ENCODE measurements at places on chromosomes 12 and 14.

DNA sequence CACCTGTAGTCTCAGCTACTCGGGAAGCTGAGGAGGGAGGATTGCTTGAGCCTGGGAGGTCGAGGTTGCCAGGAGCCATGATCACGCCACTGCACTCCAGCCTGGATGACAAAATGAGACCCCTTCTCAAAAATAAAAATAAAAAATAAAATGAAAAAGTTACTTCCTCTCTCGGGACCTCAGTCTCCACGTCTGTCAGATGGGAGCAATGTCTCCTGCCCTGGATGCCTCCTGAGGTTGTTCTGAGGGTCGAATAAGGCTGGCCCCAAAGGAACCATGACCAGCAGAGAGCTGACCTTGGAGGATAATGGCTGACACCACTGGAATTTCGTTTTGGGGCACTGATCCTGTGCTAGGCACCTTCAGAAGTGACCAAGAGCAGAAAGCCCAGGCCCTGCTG lies 13.6 kb upstream of the RCOR1 start:
- no peak for DNase-seq
- no peaks in the 10 kb centered on the region for H3K36me3 ChIP-seq
- no peak overlapping the region for H3K4me3 ChIP-seq
- H3K27me3 ChIP-seq, result no peaks in the 10 kb centered on the region
- H3K27ac ChIP-seq, result no peak overlapping the region
- no peaks in the 10 kb centered on the region for H3K4me1 ChIP-seq

DNA sequence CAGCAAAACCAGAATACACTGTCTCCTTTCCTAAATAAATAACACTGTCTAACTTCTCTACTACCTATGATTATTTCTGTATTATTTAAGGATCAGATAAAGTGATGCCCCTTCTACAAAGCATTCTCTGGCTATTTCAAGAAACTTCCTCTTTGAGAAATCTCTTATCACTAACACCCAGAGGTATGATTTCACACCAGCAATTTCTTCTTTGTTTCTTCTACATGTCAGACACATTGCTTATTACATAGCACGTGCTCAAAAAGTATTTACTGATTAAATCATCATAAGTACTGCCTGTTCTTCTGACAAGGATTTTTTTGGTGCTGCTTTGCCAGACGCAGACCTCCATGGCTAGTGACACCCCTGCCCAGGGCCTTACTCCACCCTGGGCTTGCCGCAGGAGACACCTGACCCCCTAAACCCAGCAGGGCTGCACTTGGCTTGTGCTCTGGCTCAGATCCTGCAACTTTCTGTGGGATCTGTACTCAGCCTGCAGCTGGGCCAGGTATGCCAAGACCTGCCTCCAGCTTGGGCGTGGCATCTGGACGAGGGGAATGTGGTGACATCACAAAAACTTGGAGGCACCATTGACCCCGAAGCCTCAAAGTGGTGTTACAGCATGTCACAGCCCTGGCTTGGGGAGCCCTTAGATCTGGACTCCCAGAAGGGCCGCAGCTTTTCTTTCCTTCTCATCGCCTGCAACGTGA lies 15.4 kb upstream of the HIGD1C start:
- DNase-seq, result no peak
- no peaks in the 10 kb centered on the region for H3K36me3 ChIP-seq
- H3K4me3 ChIP-seq, result no peak overlapping the region
- H3K27ac ChIP-seq, result no peak overlapping the region
- H3K4me1 ChIP-seq, result no peaks in the 10 kb centered on the region
- H3K27me3 ChIP-seq, result no peaks in the 10 kb centered on the region

GRCh38 chr12:66600903-66601302 lies 78.0 kb downstream of the GRIP1 start:
- H3K27me3 ChIP-seq, result no peaks in the 10 kb centered on the region
- H3K27ac ChIP-seq, result no peak overlapping the region
- no peak overlapping the region for H3K4me3 ChIP-seq
- no peak for DNase-seq

DNA sequence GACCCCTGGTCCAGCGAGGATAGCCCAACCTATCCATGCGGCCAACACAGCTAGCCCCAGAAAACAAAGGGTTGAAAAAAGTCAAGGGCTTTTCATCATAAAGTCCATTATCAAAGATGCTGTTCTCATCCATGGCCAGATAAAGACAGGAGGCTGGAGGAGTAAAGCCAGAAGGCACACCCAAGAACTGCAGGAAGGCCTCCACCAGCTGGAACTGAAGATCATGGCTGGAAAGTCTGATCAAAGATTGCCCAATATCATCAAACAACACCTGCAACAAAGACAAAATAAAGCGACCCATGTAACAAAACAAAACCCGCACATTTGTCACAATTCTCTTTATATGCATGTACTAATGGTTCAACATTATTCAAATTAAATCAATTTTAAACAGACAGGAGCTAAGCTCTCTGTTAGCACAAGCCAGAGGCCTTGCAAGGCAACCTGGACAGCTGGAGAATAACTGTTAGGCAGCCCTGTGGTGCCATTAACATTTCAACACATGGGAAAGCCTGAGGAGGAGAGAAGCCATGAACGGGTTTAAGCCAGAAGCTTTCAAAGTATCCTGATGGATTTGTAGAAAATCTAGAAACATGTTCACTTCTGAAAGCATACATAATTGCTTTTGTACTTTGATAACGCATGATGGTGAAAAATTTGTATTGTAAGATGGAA lies 34.1 kb downstream of the PSMC1 start:
- no peaks in the 10 kb centered on the region for H3K27me3 ChIP-seq
- H3K4me1 ChIP-seq, result no peaks in the 10 kb centered on the region
- no peak for DNase-seq
- no peak overlapping the region for H3K27ac ChIP-seq

GRCh38 chr12:122646517-122647217 lies 56.5 kb downstream of the HCAR2 start:
- DNase-seq, result peak; percentile 7
- H3K4me1 ChIP-seq, result no peaks in the 10 kb centered on the region
- no peaks in the 10 kb centered on the region for H3K36me3 ChIP-seq
- no peak overlapping the region for H3K27ac ChIP-seq
- no peaks in the 10 kb centered on the region for H3K27me3 ChIP-seq
- H3K4me3 ChIP-seq, result no peak overlapping the region

DNA sequence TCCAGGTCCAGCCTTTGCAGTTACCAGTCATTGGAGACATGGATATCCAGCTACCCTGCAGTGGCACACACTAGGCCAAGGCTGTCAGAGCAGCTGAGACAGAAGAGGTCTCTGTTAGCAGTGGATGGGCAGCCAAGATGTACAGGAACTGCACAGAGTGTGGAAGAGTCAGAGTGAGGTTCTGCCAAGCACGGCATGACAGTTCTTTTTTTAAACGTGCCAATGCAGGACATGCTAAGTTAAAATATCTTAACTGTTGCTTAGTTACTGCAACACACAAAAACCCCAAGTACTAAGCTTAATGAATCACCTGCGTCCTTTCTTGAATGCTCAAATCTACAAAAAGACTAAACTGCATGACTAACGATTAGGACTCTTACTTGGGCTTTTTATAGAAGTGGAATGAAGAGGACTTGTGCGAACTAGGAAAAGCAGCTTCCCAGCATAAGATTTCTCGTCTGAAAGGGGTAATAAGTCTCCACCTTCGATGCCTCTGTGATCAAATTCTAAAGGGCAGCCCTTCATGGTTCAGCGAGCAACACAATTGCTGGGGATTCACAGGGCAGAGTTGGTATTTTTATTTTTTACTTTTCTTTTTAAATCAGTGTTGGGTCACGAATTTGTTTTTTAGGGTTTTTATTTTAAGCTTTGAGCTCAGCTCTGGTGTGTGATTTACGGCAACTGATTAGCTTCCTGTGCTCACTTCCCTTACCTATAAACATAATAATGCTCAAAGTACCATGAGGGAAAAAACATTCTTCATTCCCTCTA lies 20.6 kb downstream of the MAPK1IP1L start:
- H3K27ac ChIP-seq, result no peak overlapping the region
- no peaks in the 10 kb centered on the region for H3K36me3 ChIP-seq
- H3K4me3 ChIP-seq, result no peak overlapping the region
- no peak for DNase-seq
- H3K27me3 ChIP-seq, result no peaks in the 10 kb centered on the region
- no peaks in the 10 kb centered on the region for H3K4me1 ChIP-seq

GRCh38 chr14:78508023-78508422 lies 337.9 kb downstream of the NRXN3 start:
- no peaks in the 10 kb centered on the region for H3K36me3 ChIP-seq
- no peaks in the 10 kb centered on the region for H3K27me3 ChIP-seq

- no peak overlapping the region for H3K27ac ChIP-seq
- no peaks in the 10 kb centered on the region for H3K27me3 ChIP-seq
- H3K4me1 ChIP-seq, result no peaks in the 10 kb centered on the region
- no peak for DNase-seq
- no peaks in the 10 kb centered on the region for H3K36me3 ChIP-seq
Measured at GRCh38 chr14:103694572-103695026, 20.7 kb downstream of the XRCC3 start.

- no peak overlapping the region for H3K4me3 ChIP-seq
- DNase-seq, result no peak
- no peaks in the 10 kb centered on the region for H3K27me3 ChIP-seq
- no peaks in the 10 kb centered on the region for H3K4me1 ChIP-seq
- no peaks in the 10 kb centered on the region for H3K36me3 ChIP-seq
Measured at GRCh38 chr12:21353487-21353886, 18.8 kb upstream of the SLCO1A2 start.

Data from MM.1S (cell line).